ENCODE measurements at places on chromosomes 7 and 10.

GRCh38 chr10:121262774-121263430 is 335.3 kb downstream of the FGFR2 start:
- DNase-seq = peak; percentile 60

DNA sequence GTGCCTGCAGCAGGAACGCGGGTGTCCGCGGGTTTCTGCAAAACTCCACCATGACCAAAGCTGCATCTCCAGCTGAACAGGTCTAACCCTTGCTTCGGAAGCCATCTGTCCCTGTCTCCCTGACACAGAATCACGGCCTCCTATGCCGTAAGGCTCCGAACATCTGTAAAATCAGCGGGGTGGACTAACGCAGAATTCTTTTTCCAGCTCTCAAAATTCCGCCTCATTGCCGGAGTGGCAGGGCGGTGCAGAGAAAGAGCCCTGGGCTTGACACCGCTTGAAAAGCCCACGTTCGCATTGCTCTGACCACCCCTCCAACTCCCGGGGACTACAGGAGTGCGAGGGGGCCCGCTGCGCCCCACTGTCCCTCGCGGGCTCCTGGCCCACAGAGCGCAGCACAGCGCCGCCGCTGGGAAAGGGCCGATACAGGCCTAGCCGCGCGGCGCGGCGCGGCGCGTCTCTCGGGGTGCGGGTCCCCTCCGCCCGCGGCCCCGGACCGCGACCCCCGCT is 409 bp downstream of the DNMBP start:
- peak; percentile 42 for DNase-seq

DNA sequence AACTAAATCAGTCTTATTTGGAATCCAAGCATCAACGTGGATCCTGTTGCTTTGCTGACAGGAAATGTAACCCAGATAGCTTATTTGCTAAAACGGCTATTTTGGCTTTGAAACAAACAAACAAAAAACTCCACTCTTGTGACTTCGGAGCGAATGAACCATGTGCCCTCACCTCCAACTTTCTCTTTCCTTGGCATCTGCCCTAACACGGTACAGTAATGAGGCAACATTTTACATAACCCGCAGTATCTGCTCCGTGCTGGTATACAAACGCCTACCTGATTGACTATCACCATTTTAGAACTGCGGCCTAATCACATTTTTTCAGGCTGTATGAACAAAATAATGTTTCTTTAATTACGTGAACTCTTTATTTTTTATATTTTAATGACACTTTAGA is 37.5 kb upstream of the ARID5B start:
- DNase-seq = no peak

DNA sequence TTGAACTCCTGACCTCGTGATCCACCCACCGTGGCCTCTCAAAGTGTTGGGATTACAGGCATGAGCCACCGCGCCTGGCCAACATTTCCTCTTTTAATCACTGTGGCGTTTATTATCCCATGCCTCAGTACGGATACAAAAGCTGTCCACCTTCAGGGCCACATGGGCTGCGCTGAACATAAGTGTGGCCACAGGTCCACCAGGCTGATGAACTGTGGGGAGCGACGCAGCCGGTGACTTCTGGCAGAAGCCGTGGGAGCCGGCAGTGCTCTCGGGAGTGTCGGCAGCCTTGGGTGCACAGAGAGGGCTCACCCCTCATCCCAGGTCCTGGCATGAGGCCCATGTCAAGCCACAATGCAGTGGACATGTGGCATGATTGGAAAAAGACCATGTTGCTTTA is 223.6 kb downstream of the TNS3 start:
- DNase-seq = no peak

- DNase-seq = peak; percentile 34
Observed at GRCh38 chr7:35036361-35037171, 719 bp downstream of the DPY19L1 start.

- DNase-seq = no peak
Observed at GRCh38 chr7:120442838-120443237, 169.9 kb downstream of the KCND2 start.

- no peak for DNase-seq
Observed at GRCh38 chr7:29469976-29470557, 93.6 kb upstream of the PRR15 start.

- no peak for DNase-seq
Observed at GRCh38 chr10:17383801-17384555, 70.4 kb downstream of the ST8SIA6 start.

GRCh38 chr7:27751888-27752660 is 12.1 kb downstream of the TAX1BP1 start:
- DNase-seq = no peak

DNA sequence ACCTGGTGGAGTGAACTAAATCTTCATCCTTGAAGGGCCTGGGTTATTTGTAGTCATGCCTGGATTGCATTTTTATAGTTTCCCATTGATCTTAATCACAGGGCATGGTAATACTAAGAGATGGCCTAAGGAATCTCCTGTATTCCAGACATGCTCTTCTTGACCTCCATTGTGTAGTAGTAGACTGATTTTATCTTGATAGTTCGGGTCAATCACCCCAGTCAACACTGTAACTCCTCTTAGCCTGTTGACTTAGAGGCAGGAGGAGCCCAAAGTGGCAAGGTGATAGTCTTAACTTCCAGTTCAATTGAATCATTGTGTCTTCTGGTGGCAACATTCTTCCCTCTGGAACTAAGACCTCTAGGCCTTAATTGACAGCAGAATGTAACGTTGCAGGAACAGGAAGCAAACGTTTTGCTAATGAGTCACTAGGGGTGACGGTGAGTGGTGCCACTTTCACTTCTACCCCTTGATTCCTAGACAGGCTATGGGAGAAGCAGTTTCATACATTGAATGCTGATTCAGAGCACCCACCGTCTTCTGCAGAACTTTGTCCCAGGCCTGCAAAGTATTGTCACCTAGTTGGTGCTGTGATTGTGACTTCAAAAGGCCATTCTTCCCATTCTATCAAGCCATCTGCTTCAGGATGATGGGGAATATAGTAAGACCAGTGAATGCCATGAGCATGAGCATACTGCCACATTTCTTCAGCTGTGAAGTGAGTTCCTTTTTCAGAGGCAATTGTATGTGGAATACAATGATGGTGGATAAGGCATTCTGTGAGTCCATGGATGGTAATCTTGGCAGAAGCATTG is 24.0 kb upstream of the PAPSS2 start:
- no peak for DNase-seq

- DNase-seq = no peak
Observed at GRCh38 chr7:12102126-12102525, 109.0 kb upstream of the TMEM106B start.

DNA sequence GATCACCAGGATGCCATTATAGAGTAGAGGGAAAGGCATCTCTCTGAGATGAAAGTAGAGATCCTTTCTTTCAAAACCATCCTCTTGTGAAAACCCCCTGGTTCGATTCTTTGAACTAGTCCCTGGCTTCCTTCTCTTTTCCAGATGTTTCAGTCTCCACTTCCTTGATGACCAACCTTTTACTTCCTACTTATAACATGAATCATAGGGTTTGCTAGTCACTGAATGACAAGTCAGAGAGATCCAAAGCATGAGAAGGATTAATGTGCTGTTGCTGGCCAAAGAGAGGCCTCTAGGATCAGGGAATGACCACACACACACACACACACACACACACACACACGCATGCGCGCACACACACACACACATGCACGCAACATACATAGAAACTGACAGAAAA is 161.1 kb upstream of the FRMD4A start:
- DNase-seq = no peak

GRCh38 chr10:104092749-104093148 is 7.1 kb upstream of the COL17A1 start:
- no peak for DNase-seq

DNA sequence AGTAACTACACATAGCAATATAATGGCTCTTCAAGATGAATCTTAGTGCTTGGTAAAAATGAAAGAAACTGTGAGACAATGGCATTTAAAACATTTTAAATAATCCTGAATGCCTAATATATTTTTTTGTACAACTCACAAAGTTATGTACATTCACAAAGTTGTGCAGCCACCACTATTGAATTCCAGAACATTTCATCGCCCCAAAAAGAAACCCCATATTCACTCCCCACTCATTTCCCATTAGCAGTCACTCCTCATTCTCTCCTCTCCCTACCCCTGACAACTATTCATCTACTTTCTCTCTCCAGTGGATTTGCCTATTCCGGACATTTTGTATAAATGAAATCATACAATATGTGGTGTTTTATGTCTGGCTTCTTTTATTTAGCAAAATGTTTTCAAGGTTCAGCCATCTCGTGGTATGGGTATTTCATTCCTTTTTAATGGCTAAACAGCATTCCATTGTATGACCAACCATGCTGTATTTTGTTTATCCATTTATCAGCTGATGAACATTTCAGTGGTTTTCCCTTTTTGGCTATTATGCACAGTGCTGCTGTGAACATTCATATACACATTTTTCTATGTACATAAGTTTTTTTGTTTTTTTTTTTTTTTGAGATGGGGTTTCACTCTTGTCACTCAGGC is 34.7 kb downstream of the ENTPD7 start:
- no peak for DNase-seq

- no peak for DNase-seq
Observed at GRCh38 chr10:74949843-74950765, 123.7 kb downstream of the KAT6B start.

GRCh38 chr7:139739863-139740597 is 37.8 kb downstream of the HIPK2 start:
- DNase-seq = no peak

DNA sequence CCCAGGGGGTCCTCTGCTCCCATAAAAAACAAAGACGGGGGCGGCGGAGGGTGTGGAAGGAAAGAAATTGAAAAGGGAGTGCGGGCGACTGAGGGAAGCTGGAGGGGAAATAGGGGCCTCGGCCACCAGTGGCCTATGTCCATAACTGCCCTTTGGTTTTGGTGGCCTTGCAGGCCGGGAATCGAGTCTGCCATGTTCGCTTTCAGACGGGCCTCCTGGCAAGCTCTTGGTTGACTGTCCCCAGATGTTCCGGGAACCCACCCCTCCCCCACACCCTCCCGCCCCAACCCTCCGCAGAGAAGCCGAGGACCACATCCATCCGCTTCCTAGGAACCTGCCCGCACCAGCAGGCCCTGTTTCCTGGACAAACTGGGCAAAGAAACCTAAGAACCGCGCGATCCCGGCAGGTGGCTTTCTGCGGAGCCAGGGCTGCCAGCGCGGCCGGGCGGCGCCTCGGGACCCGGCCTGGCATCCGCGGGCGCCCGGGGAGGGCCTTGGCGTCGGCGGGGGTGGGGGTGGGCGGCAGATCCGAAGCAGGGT is 20.0 kb upstream of the GATA3 start:
- no peak for DNase-seq

DNA sequence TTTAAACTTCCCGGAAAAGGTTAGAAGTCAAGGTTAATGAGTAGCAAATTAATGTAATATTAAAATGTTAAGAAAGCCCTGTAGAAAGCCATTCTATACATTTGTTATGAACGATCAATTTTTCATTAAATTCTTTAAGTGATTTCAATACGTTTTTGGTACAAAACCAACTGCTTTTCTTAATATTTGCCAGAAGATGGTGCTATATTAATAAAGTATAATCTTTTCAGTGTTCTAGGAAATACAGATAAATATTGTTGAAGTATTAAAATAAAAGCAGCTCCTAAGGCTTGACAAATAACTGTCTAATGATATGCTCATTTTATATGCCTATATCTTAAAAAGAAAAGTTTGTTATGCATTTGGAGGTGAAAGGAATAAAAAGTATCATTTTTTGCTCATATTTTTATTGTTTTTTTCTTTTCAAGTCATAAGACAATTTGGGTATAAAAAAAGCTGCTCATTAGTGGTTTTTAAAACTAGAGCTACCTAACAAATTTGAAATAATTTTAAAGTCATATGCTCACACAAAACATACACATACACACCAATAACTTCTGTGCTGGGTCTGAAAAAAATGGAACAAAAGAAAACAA is 130.3 kb upstream of the POT1 start:
- DNase-seq = no peak

DNA sequence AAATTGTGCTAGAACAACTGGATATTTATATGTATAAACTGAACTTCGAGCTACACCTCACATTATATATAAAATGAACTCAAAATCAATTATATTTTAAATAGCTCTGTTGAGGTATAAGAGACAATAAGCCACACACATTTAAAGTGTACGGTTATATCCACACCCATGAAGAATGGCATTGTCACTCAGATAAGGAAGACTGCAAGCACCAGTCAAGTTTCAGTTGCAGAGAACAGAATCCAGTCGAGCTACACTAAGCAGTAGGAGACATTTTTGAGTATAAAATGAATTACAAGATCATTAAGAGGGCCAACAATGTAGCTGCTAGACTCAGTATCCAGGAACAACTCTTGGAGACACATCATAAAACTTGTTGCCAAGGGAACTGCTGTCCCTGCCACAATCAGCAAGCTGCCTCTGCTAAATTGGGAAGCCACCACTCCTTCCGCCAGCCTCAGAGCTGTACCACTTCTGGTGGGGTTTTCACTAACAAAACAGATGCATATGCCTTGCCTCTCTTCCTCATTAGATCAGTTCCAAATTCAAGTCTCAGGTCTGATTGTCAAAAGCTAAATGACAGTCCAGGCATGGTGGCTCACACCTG is 19.6 kb upstream of the GPNMB start:
- no peak for DNase-seq

GRCh38 chr10:32327364-32327691 is 19.6 kb downstream of the EPC1 start:
- DNase-seq = no peak

Data from HEK293T (cell line).